Right cardiac atrium (tissue), 5 donors: ENCODE measurements at places on chromosomes 13 and 19. TPM values are rescaled to one million over a fixed set of nuclear protein-coding genes. Genes with fewer than 3 reads are reported as not detected.

The FBN3 gene
- not detected for total RNA-seq

The SKA3 gene
- total RNA-seq = 0.68 TPM

The TJP3 gene
- not detected for total RNA-seq

The ZNF763 gene
- 1.8 TPM for total RNA-seq

The ADAMTSL5 gene
- 20.4 TPM for total RNA-seq

The IL12RB1 gene
- 0.79 TPM for total RNA-seq

GRCh38 chr13:100334214-100334613 is 245.3 kb downstream of the PCCA start:
- DNase-seq = no peak

GRCh38 chr19:33430674-33431277 is 57.3 kb downstream of the CEBPG start:
- peak; percentile 60 for DNase-seq

- DNase-seq = no peak
These were observed 10.7 kb downstream of the AP2S1 start for GRCh38 chr19:46839752-46840497.

DNA sequence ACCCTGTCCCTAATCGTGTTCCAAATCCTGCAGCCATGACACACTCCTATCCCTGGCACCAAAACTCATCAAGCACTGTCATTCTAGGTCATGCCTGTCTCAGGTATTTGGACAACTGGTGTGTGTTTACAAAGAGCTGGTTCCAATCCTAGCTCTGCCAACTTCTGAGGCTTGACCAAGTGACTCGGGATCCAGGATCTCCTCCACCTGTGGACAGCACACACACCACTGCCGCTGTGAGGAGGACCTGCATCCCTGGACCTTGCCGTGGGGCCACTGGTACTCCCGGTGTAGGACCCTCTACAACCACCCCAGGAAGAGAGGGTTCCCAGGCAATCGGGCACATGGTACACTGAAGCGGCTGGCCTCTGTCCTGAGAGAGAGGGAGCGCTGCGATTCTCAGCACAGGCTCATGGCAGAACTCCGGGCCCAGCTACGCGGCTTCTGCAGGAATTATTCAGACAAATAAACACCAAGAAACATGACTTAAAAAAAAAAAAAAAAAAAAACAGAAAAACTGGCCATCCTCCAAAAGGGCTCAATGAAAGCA is 20.4 kb downstream of the MLLT1 start:
- no peak for DNase-seq

DNA sequence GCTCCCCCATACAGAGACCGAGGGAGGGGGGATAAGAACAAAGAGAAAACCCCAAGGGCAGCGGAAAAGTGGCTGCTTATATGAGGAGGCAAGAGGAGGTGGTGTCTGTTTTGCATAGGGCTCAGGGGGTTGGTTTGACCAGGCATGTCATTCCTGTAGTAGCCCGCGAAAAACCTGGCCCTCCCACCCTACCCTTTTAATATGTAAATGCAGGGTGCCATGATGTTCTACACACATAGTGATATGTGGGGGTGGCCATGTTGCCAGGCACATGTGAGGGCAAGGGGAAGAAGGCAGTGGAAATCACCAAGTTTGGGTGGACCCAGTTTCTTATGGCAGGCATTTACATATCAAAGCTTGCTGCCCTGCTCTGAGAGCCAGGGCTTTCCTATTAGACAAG is 203.5 kb upstream of the UBL3 start:
- no peak for DNase-seq

DNA sequence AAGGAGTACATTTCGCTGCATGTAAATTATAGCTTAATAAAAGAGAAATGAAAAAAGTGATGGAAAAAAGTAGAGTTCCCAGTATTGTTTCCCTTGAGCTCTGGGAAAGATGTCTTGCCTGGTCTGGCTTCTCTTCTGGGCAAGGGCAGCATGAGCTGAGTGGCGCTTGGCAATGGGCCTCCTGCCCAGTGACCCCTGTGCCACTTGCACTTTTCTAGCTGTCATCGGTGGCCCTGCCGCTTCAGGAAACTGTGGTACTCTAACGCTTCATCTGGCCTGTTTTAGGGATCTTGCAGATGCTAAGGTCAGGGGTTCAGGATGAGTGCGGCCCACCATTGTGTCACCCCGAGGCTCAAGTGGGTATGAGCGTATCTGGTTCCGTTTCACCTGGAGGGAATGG is 161.4 kb downstream of the MTUS2 start:
- DNase-seq = no peak

GRCh38 chr19:30883071-30883470 is 466.2 kb downstream of the TSHZ3 start:
- no peak for DNase-seq

DNA sequence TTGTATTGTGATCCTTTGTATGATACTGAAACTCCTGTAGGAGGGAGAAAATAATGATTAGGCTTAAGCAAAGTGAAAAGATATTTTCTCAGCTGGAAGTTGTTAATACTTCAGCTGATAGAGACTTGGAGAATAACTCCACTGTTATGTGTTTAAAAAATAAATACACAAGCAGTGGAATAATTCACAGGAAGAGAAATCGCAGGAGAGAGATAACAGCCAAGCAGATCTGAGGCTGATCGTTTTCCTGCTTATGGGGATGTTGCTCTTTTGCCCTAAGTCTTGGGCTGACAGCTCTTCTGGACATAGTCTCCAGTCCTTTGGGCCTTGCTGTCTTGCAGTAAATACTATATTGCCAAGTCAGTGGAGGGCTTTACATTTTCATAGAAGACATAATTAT is 93.3 kb downstream of the OLFM4 start:
- no peak for DNase-seq

DNA sequence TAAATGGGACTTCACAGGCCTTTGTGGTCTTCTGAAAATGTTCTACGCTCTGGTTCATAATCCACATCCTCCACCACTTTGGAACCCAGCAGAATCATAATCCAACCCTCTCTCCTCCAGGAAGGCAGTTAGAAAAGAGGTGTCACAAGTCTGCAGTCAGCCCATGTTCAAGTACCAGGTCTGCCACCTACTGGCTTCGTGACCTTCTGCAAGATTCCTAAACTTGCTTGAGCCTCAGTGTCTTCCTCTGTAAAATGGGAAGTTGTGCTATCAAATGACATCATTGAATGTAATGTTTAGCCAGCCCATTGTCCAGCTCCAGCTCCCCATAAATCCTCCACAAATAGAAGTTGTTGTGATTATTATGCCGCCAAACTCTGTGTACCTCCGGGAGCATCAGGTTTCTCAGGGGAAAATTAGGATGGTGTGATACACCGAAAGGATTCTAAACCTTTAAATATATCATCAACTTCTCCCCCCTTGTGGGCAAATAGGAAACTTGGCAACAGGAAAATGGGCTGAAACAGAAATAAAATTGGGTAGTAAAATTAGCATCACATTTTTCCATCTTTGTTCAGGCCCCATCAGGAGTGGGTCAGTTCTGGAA is 109.7 kb downstream of the NUFIP1 start:
- no peak for DNase-seq

GRCh38 chr19:12636631-12637030 is 25.9 kb downstream of the ZNF791 start:
- no peak for DNase-seq

- peak; percentile 83 for DNase-seq
These were observed at the start of gene ARHGAP45 for GRCh38 chr19:1066748-1067340. ARHGAP45 (plus strand) TSS chr19:1067167; CDS start chr19:1067406, 239 bp downstream.

- DNase-seq = no peak
These were observed 45.5 kb downstream of the SAE1 start for GRCh38 chr19:47176071-47176626.
